Myometrial cell (primary cell): ENCODE measurements at places on chromosomes 7 and 10. TPM values are rescaled to one million over a fixed set of nuclear protein-coding genes. Genes with fewer than 3 reads are reported as not detected.

Gene KEL
- not detected in 2 replicates for total RNA-seq

Gene MTURN
- total RNA-seq, result 2.5 and 3.5 TPM in 2 replicates

Gene LBX1
- total RNA-seq, result not detected in 2 replicates

Gene TRIM50
- total RNA-seq, result not detected in 2 replicates

Gene ANKRD30A
- not detected in 2 replicates for total RNA-seq

Gene FKBP9
- 147 and 150 TPM in 2 replicates for total RNA-seq

Gene UTF1
- not detected in 2 replicates for total RNA-seq

Gene IDI2
- not detected in 2 replicates for total RNA-seq

Gene ITPRID1
- total RNA-seq, result not detected in 2 replicates

Gene MBL2
- not detected in 2 replicates for total RNA-seq

Gene CRYGN
- total RNA-seq, result not detected in 2 replicates

Gene PHYHIPL
- 2.3 TPM in 1 of 2 replicates, not detected in the other for total RNA-seq

Gene ABCC2
- under 0.01 TPM in 2 replicates for total RNA-seq

Gene ADRB1
- not detected in 2 replicates for total RNA-seq

Gene FOXK1
- total RNA-seq, result 23.4 and 28.7 TPM in 2 replicates

Gene ETV1
- 18.1 and 20.8 TPM in 2 replicates for total RNA-seq

Gene LAMB1
- total RNA-seq, result 154 and 167 TPM in 2 replicates

Gene SPDYE6
- total RNA-seq, result not detected in 2 replicates

Gene ASZ1
- not detected in 2 replicates for total RNA-seq

Gene TFEC
- total RNA-seq, result not detected in 2 replicates

Gene SNX13
- 27.4 and 55.3 TPM in 2 replicates for total RNA-seq

Gene SPDYE16
- not detected in 2 replicates for total RNA-seq

Gene PRPF18
- total RNA-seq, result 16.1 and 20.9 TPM in 2 replicates

Gene TMEM229A
- not detected in 2 replicates for total RNA-seq

Gene OR2A1
- total RNA-seq, result not detected in 2 replicates

Gene ANKRD16
- total RNA-seq, result 7.1 and 9.2 TPM in 2 replicates

Gene HOXA10
- total RNA-seq, result 22.7 and 24.8 TPM in 2 replicates

Gene PRLHR
- total RNA-seq, result not detected in 2 replicates

Gene FAM20C
- total RNA-seq, result 71.2 and 71.5 TPM in 2 replicates

Gene ASAH2
- total RNA-seq, result 0.58 and 0.71 TPM in 2 replicates

Gene AUTS2
- total RNA-seq, result under 0.01 and 4.1 TPM in 2 replicates

Gene NRG3
- not detected in 2 replicates for total RNA-seq

Gene AASS
- 20.5 and 23.6 TPM in 2 replicates for total RNA-seq

Gene UCN3
- total RNA-seq, result not detected in 2 replicates

Gene ELFN1
- 0.29 and 0.89 TPM in 2 replicates for total RNA-seq

Gene ZNF467
- total RNA-seq, result 1.4 and 3.0 TPM in 2 replicates

Gene RSPH10B2
- not detected in 2 replicates for total RNA-seq

Gene PTPRZ1
- total RNA-seq, result not detected in 2 replicates

Gene ASB10
- not detected in 2 replicates for total RNA-seq

Gene GLI3
- 1.7 and 3.9 TPM in 2 replicates for total RNA-seq

Gene CHRM2
- total RNA-seq, result 8.2 and 8.4 TPM in 2 replicates

Gene SFRP4
- under 0.01 and 0.29 TPM in 2 replicates for total RNA-seq

Gene PDGFA
- 10.4 and 11.3 TPM in 2 replicates for total RNA-seq

Gene NUTM2D
- 0.71 and 4.6 TPM in 2 replicates for total RNA-seq

Gene MNX1
- not detected in 2 replicates for total RNA-seq

Gene PIP
- not detected in 2 replicates for total RNA-seq

Gene LIPK
- not detected in 2 replicates for total RNA-seq

Gene ZNHIT1
- total RNA-seq, result 136 and 174 TPM in 2 replicates
